ENCODE measurements at places on chromosomes 5 and 9.

DNA sequence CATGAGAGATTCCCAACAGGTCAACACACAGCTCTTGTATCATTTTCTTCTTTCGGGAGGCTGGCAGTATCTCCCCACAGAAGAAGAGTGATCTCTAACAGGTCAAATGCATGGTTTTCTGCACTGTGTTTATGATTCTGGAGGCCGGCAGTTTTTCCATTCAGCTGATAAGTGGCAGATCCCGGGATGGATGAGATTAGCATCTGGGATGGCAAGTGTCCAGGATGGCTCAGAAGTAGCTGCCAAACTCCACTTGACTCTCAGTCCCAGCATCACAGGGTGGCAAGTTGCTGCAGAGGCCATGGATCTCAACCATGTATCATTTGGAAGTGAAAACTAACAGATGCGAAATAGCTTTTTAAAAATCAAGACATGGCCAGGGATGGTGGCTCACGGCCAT lies 97.8 kb upstream of the SLC44A1 start:
- peak; percentile 68 for DNase-seq

DNA sequence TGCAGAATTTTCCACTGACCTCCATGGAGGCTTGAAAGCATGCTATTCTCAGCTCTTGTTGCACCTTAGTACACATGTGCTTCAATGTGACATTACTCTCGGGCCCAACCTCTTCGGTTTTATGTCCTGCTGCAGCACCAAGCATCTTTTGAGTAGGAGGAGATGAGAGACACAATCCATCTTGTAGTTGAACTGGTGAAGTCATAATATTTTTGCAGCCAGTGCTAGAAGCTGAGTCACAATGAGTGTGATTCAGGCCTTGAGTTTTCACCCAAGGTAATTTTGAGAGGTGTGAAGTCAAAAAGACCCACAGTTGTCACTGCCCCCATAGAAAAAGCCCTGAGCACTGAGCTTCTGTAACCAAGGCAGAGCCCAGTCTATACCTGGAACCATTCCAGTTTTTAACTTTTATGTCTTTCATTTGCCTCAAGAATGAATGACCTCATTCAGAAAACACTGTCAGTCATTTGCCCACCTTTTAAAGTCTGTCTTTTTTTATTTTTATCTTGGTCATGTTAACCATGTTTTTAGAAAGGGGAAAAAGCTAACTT lies 117.7 kb downstream of the ZNF462 start:
- DNase-seq, result no peak

- peak; percentile 35 for DNase-seq
Observed at GRCh38 chr5:60487476-60487875, 212.5 kb downstream of the DEPDC1B start.

- no peak for DNase-seq
Observed at GRCh38 chr9:3898461-3899218, 372.8 kb upstream of the RFX3 start.

- no peak for DNase-seq
Observed at GRCh38 chr5:142660731-142661130, 25.2 kb downstream of the FGF1 start.

Measured in NCI-H1105 (cell line).